Bladder microvascular endothelial cell (primary cell): ENCODE measurements at places on chromosomes 12 and 14. TPM values are rescaled to one million over a fixed set of nuclear protein-coding genes. Genes with fewer than 3 reads are reported as not detected.

Gene IRF9
- total RNA-seq = 55.4 and 72.4 TPM in 2 replicates

Gene COX8C
- total RNA-seq = not detected in 2 replicates

Gene CKAP4
- total RNA-seq = 50.2 and 92.3 TPM in 2 replicates

Gene CD163
- total RNA-seq = not detected in 2 replicates

Gene PMCH
- not detected in 2 replicates for total RNA-seq

Gene RERG
- total RNA-seq = under 0.01 TPM in 1 of 2 replicates, not detected in the other

Gene NOVA1
- 0.32 and 1.6 TPM in 2 replicates for total RNA-seq

Gene IL22
- total RNA-seq = not detected in 2 replicates

Gene RPL41
- 2,621 and 2,969 TPM in 2 replicates for total RNA-seq

Gene SERPINA10
- not detected in 2 replicates for total RNA-seq

Gene KITLG
- total RNA-seq = 18.6 and 25.7 TPM in 2 replicates

Gene STXBP6
- 0.16 and 1.4 TPM in 2 replicates for total RNA-seq

Gene KRT6C
- total RNA-seq = not detected in 2 replicates

Gene LRFN5
- total RNA-seq = under 0.01 and 0.13 TPM in 2 replicates
